ENCODE measurements at places on chromosomes 2 and 18.

DNA sequence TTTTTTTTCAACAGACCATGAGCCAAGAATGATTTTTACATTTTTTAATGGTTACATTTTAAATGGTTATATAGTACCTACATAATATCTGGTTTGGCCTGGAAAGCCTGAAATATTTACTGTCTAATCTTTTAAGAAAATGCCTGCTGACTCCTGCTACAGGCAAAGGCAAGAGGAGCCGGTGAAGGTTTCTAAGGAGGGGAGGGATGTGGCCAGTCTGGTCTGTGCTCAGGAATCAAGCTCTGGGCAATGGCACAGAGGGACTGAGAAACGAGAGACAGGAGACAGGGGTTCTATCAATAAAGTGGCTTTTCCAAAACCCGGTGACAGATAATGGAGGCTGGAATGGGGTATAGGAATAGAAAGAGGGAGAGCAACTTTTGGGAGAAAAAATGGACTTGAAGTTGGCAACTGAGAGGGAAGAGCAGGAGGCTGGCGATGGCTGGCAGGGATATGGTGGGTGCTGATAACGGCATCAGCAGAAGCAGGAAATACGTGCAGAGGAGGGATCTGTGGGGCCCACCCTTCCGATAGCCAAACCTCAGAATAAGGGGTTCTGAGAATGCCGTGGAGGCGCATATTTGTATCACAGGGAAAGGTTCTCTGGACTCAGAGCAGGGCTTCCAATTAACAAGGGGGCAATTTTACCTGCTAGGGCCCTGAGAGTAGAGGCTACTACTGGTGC is 64.0 kb upstream of the DNMT3A start:
- DNase-seq, result no peak

GRCh38 chr18:3984163-3984757 is 470.8 kb downstream of the DLGAP1 start:
- no peak for DNase-seq

DNA sequence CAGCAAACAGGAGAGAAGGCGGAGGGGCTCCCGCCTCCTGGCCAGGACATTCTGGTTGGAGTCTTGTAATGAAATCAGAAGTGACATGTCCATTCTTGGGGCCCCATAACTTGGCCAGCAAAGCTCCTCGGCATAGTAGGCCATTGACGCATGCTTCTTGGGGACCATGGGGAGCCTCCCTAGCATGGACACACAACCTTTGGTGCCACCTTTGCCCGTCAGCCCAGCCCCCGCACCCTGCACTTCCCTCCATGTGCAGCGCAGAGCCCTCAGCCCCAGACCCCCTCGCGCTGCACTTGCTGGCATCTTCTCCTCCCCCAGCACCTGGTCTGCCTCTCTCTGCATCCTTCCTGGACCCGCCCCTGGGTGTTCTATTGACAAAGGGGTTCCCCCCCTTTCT is 23.1 kb downstream of the DCDC2C start:
- no peak for DNase-seq

GRCh38 chr2:199679883-199680282 is 171.1 kb downstream of the FTCDNL1 start:
- DNase-seq, result no peak

DNA sequence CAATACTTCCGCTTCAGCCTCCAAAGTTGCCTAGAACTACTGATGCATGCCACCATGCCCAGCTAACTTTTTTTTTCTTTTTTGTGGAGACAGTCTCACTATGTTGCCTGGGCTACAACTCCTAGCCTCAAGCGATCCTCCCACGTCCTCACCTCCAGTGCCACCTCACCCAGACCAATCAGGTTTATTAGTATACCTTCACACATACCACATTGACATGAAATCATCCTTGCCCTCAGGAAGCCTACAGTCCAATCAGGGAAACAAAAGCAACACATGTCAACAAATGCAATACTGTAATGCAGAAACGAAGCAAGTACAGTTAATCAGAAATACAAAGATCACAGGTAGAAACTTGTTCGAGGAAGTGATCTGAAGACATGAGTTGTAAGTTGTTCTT is 4.0 kb downstream of the TRIP12 start:
- no peak for DNase-seq

DNA sequence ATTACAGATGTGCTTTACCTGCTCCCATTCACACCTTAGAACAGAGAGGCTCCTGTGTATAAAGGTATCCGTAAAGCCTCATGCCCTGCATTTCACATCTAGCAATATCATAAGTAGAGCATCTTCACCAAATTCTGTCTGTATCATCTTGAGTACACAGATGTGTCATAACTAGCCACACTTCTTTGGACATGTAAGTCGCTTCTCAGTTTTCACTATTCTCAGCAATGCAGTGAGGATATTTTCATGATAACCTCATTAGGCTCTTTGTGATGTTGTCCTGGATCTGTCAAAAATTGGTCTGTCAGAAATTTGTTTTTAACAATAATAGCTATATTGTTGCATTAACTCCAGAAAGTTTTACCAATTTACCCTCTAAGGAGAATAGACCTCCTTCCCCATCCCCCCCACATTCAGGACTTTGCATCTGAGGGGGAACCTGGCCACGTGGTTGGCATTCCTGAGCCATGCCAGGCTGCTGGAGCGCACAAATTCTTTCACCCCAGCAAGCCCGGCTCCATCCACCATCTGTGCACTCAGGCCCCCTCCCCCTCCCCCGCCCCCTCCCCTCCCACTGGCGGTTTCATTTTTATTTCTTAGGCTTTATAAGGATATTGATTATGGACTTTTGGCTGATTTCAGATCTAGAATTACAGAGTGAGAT is 34.1 kb downstream of the AGAP1 start:
- no peak for DNase-seq

GRCh38 chr2:155665704-155666103 is 666.8 kb downstream of the NR4A2 start:
- no peak for DNase-seq

DNA sequence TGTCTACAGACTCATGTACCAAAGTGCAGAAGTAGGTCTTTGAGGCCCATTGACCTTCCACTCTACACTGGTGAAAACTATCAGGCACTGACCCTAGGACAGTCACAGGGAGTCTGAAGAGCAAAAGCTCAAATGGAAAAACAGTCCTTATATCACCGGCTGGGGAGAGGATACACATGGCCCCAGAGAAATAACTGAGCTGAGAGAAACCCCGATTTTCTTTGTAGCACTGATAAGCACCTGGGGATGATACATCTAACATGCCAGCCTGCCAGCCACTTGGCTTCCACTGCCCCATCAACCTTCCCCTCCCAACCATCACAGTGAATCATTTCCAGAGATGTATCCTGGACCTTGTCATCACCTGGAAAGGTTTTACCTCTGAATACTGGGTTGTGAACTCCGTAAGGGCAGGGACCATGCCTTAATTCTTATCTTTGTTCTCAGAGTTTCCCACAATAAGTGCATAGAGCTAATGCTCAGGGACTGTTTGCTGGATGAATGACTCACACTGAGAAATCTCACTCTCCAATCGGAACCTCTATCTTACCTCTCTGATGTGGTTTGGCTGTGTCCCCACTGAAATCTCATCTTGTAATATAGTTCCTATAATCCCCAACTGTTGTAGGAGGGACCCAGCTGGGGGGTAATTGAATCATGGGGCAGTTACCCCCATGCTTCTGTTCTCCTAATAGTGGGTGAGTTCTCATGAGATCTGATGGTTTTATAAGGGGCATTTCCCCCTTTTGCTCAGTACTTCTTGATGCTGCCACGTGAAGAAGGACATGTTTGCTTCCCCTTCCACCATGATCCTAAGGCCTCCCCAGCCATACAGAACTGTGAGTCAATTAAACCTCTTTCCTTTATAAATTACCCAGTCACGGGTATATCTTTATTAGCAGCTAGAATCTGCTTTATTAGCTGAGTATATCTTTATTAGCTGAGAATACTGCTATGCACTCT is 37.1 kb downstream of the EVA1A start:
- no peak for DNase-seq

DNA sequence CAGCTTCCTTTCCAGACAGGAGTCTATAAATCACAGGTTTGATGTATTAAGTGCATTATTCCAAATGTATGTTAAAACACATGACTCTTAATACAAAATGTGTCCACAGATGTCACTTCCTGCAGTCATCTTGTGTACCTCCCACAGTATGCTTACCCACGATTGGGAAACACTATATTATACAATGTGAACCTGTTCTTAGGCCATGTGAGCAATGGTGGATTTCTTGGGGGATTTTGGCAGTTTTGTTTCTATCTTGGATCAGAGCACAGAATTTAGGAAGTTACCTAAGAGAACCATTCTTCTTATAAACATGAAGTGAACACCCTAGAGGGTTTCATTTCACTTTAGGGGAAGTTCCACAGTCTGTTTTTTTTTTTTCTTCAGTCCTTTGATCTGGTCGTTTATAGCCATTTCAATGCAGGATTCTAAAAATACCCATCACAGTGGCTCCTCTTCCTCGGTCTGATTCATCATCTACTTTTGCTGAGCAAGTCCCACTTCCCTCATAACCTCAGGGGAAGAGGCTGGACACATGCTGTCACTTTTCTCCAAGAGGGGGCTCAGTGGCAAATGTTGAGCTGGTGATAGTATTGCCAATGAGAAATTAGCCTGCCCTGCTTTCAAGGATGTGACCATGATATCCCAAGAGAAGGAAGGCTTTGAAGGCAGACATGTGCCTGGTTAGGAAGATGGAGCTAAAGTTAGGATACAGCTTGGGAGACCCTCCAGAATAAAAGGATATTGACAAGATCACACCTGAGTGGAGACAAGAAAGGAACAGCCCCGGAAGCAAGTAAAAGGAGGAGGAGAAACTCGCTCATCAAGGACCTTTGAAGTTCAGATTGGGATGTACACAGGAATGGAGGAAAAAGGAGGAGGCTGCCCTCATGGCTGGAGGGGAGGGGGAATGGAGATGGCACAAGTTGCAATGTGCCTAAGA is 22.6 kb downstream of the PLEK start:
- no peak for DNase-seq

- DNase-seq, result no peak
These were observed 28.7 kb upstream of the DCC start for GRCh38 chr18:52311331-52311730.

GRCh38 chr18:57002627-57003026 is 144.3 kb upstream of the BOD1L2 start:
- no peak for DNase-seq

DNA sequence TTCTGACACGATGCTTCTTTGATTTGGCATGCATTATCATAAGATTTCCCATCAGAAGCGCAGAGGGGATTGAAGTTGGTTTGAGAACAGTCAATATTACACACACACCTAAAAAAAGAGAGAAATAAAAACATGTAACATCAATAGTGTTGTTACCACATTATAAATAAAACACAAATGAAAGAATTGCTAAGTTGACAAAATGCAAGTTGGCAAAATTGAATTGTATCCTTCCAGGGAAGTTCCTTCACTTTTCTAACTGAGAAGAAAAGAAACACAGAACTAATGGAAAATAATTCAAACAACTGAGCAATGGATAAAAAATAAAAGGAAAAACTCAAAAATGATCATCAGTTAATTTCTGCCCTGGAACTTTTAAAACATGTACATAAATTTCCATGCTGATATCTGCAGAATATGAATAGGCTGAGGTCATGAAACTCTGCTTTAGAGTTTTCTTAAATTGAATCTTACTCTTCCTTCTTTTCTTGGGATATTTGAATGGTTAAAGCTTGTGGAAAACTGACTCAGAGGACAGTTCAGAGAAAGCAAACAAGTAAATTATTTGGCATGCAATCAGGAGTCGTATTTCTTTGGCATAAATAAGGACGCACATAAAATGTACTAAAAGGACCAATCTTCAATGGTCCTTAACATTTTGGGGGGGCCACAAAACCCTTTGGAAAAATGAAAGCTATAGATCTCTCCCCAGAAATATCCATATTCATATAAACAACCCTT is 152.4 kb upstream of the CAVIN2 start:
- no peak for DNase-seq

GRCh38 chr2:62205554-62205953 is 9.6 kb downstream of the B3GNT2 start:
- no peak for DNase-seq

DNA sequence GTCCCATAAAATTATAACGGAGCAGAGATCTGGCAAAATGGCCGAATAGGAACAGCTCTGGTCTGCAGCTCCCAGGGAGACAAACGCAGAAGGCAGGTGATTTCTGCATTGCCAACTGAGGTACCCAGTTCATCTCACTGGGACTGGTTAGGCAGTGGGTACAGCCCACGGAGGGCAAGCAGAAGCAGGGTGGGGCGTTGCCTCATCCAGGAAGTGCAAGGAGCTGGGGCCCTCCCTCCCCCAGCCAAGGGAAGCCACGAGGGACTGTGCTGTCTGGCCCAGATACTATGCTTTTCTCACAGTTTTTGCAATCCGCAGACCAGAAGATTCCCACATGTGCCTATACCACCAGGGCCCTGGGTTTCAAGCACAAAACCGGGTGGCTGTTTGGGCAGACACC is 22.8 kb downstream of the ICA1L start:
- DNase-seq, result no peak

- DNase-seq, result no peak
These were observed 65.3 kb upstream of the TAF1B start for GRCh38 chr2:9778012-9778411.

- DNase-seq, result no peak
These were observed 9.6 kb downstream of the CROCC2 start for GRCh38 chr2:240915526-240916341.

DNA sequence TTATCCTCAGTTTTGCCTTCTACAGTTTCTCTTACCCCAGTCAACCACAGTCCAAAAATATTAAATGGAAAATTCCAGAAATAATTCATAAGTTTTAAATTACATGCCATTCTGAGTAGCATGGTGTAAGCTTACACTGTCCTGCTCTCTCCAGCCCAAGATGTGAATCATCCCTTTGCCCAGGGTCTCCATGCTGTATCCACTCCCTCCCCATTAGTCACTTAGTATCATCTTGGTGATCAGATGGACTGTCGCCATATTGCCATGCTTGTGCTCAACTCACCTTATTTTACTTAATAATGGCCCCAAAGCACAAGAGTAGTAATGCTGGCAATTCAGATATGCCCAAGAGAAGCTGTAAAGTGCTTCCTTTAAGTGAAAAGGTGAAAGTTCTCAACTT is 18.5 kb upstream of the CCNT2 start:
- DNase-seq, result no peak
